ENCODE measurements at places on chromosomes 3 and 15.

- no peak for DNase-seq
These were observed 52.9 kb upstream of the WNT7A start for GRCh38 chr3:13932578-13933295.

- peak; percentile 46 for DNase-seq
These were observed 57.8 kb downstream of the CDC25A start for GRCh38 chr3:48130321-48130904.

DNA sequence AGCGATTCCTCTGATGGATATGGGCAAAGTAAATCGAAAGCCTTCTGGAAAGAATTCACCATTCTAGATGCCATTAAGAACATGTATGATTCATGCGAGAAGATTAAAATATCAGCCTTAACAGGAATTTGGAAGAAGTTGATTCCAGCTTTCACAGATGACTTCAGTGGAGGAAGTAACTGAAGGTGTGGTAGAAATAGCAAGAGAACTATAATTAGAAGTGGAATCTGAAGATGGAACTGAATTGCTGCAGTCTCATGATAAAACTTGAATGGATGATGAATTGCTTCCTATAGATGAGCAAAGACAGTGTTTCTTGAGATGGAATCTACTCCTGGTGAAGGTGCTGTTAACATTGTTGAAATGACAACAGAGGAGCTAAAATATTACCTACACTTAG is 30.1 kb upstream of the TBC1D23 start:
- no peak for DNase-seq

DNA sequence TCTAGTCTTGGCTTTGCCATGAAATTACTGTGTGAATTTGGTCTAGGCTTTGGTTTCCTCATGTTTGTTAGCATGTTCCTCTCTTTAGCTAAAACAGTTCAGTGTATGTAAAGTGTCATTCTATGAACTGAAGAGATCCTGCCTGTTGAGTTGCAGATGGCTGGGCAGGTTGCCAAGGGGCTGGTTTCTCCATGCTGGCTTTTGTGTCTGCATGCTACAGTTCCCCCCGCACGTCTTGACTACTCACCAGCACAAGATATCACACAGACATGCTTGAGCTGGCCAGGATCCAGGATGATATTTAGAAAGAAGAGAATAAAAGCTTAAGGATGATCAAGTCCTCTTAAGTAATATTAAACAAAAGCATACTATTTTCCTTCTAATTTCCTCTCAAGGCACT is 90.2 kb downstream of the CERS3 start:
- peak; percentile 9 for DNase-seq

DNA sequence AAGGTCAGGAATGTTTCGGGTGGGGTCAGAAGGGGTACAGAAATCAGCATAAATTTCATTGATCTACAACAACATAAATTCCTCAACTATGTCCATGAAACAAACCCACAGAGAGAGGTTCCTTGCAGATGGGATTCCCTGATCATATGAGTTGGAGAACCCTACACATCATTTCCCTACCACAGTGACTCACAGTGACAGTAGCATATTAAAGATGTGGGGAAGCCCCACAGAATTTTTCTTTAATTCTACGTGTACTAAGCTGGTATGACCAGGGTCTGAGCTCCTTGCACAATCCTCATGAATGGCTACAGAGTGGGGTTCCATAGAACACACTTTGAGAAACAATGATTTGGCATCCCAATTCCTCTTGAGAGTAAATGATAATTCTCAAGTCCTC is 116.9 kb upstream of the RAD18 start:
- no peak for DNase-seq

DNA sequence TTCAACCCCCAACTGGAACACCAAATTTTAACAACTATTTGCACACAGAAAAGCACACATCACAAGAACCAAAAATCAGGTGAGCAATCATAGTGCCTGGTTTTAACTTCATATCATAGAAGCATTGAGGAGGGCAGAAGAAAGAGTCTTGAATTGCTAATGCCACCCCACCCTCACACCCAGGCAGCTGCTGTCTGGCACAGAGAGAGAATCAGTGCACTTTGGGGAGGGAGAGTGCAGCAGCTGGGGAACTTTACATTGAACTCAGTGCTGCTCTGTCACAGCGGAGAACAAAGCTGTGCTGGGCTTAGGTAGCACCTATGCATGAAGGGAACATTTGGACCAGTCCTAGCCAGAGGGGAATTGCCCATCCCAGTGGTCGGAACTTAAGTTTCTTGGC is 76.0 kb upstream of the KBTBD8 start:
- no peak for DNase-seq

GRCh38 chr3:52450489-52451236 is 3.2 kb downstream of the TNNC1 start:
- DNase-seq, result no peak

DNA sequence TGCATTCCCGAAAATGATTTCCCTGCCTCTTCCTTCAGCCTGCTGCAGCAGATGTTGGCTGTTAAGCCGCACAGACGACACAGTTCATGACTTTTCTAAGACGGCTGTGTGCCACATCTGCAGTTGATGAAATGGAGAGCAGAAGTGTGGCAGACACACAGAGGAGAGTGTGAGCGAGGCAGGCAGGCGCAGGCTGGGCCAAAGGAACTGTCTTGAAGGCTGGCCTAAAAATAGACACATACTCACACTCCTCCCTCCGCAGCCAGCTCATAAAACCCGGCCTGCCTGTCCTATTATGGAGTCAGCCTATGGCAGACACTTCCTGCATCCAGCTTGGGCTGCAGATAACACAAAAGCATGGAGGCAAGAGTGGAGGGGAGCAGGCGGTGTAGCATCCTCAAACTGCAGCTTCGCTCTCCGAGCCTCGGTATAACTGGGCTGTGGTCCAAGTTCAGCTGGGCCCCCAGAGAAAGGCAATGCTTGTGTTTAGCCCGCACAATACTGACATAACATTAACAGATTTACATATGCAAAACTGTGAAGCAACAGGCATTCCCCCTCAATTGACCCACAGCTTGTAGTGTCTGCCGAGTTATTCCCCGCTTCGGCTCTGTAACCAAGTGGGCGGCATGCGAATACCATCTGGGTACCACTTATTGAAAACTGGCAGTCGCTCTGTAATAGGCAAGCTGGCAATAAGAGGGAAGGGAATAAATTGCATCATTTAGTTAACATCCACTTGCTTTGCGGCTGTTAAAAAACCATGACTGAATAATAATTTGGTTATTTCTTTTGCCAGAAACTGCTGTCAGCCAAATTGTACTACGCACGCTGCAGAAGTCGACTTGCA is 40.8 kb downstream of the FOXP1 start:
- DNase-seq, result peak; percentile 76

- no peak for DNase-seq
These were observed 195.3 kb downstream of the ITPR1 start for GRCh38 chr3:4688411-4688810.

GRCh38 chr3:53097887-53098286 is 32.3 kb downstream of the RFT1 start:
- no peak for DNase-seq

DNA sequence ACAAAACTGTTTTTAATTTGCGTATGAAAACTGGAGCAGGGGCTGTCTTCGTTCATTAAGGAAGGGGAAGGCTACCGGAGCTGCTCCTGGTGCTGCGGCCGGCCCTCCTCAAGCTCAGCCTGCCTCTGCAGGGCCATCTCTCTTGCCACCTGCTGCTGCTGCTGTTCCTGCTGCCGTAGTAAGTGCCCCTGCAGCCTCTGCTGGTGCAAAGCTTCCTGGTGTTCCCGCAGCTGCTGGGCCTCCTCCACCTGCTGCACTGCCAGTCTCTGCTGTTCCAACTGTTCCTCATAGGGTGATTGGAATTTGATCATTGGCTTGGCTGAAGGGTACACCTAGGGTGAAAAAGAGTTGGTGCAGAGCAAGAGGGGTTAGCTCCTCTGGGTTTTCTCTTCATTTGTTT is 66.0 kb downstream of the GOLIM4 start:
- no peak for DNase-seq

GRCh38 chr3:190680691-190681090 is 166.8 kb downstream of the IL1RAP start:
- no peak for DNase-seq

DNA sequence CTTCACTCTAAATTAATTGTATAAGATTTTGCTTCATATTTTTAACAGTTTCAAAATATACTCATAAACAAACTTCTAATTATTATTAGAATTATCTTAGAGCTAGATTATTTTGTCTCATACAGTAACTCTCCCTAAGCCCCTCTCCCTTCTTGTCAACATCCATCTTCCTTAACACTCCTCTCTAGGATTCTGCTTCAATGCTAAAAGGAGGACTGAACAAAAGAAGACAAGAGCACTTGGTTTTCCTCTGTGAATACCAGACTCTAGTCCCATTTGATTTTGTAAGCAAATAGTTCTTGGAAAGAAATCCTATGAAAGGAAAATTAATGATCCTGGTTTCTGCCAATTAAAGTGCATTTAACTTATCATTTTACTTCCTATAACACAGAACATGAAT is 91.8 kb downstream of the KCNMB2 start:
- DNase-seq, result no peak

- DNase-seq, result no peak
These were observed 195.9 kb upstream of the DPH6 start for GRCh38 chr15:35741881-35742280.

- peak; percentile 47 for DNase-seq
These were observed at the start of gene SHISA5 for GRCh38 chr3:48504051-48504946. TSS of gene SHISA5 (minus strand) at chr3:48504174. CDS start at chr3:48504094, 80 bp downstream.

DNA sequence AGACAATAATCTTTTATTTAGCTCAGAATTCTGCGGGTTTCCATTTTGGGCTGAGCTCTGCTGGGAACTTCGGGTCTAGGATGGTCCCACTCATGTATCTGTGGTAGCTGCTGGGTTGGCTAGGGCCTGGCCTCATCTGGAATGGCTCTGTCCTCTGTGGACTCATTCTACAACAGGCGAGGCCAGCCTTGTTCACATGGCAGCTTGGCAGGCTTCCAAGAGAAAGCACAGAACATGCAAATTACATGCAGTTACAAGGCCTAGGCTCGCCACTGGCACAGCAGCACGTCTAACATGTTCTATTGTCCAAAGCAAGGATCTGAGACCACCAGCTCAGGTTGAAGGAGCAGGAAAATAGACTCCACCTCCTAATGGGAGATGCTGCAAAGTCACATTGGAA is 431.4 kb downstream of the PDCD6IP start:
- no peak for DNase-seq

GRCh38 chr3:160661660-160662059 is 15.3 kb upstream of the ARL14 start:
- no peak for DNase-seq

- DNase-seq, result no peak
These were observed 230.6 kb downstream of the CHL1 start for GRCh38 chr3:427128-427527.

GRCh38 chr3:72722930-72723726 is 125.1 kb downstream of the SHQ1 start:
- no peak for DNase-seq

- DNase-seq, result no peak
These were observed 36.2 kb downstream of the SEMA5B start for GRCh38 chr3:122991236-122991985.

DNA sequence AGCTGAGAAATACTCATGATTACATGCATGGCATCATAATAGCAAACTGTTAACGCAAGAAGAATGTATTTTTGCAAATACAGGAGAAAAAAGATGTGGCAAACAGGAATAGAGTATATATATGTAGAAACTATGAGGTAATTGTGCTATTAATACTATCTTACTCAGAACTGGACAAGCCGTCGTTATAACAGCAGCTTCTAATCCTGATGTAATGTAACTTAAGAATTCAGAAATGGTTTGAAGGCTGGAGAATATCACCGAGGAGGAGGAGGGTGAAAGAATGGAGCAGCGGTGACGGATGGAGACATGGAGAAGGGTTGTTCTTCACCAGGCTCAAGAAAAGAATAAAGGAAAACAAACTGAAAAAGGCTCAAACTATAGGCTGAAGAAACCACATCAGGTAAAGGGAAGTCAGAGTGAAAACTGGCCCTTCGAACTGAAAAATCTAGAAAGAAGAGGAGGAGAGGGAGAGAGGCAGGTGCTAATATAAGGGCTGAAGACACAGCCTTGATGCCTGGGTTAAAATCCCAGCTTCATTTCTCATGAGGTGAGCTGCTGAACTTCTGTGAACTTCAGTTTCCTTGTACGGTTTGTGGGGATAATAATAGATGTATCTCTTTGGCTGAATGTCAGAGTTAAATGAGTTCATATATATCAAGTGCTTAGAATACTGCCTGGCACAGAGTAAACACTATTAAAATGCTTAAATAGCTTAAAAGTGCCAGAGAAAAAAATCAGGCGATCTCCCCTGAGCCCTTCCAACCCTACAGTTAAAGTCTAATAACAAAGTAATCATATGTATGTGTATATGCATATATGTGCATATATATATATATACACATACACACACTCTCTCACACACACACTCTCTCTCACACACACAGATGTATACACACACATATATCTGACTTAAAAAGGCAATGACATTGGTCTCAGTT is 43.9 kb downstream of the GOLIM4 start:
- no peak for DNase-seq

- no peak for DNase-seq
These were observed 23.4 kb downstream of the XPC start for GRCh38 chr3:14154895-14155440.

All from putamen (tissue), 1 donor.